ENCODE measurements at places on chromosomes 6 and 20. TPM values are rescaled to one million over a fixed set of nuclear protein-coding genes. Genes with fewer than 3 reads are reported as not detected.

- no peak for DNase-seq
Observed at GRCh38 chr20:61636531-61637116, 384.6 kb downstream of the CDH4 start.

DNA sequence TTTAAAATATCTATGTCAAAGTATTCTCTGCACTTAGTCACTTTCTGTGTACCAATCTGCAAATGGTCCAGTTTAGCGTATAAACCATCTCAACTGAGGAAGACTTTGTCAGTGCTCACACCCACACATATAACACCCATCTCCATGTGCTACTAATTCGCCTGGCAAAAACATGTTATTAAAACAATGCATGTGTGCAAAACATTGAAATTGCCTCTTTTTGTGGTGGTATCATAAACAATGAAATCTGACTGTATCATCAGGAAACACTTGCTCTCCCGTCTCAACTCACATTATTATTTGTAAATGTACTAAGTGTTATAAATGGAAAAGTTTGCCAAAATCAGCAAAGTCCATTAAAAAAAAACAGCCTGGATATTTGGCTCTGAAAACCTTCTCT is 105.9 kb upstream of the FOXC1 start:
- no peak for DNase-seq

- DNase-seq: no peak
Observed at GRCh38 chr6:22146678-22146930, 150.2 kb downstream of the PRL start.

FNDC1 gene
- 0.28 TPM for total RNA-seq

PBOV1 gene
- not detected for total RNA-seq

DNA sequence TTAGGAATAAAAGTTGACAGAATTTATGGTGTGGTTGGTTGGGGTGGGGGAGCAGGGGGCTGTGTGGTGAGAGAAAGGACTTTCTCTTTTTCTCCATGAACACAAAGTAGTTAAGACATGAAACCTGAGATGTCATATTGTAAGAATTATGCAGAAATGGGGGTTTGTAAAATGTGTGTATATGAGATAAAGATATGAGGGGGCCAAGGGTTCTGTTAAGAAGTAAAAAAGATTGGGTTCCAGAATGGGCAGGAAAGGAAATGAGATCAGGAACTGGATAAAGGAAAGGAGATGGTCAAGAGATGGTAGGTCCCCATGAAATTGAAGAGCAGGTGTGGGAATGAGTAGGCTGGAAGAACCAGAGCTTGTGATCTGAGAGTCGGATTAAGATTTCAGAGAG is 9.7 kb downstream of the RNF146 start:
- no peak for DNase-seq

TSHZ2 gene
- total RNA-seq: 56.6 TPM
